ENCODE measurements at places on chromosomes 3 and 15. TPM values are rescaled to one million over a fixed set of nuclear protein-coding genes. Genes with fewer than 3 reads are reported as not detected.

DNA sequence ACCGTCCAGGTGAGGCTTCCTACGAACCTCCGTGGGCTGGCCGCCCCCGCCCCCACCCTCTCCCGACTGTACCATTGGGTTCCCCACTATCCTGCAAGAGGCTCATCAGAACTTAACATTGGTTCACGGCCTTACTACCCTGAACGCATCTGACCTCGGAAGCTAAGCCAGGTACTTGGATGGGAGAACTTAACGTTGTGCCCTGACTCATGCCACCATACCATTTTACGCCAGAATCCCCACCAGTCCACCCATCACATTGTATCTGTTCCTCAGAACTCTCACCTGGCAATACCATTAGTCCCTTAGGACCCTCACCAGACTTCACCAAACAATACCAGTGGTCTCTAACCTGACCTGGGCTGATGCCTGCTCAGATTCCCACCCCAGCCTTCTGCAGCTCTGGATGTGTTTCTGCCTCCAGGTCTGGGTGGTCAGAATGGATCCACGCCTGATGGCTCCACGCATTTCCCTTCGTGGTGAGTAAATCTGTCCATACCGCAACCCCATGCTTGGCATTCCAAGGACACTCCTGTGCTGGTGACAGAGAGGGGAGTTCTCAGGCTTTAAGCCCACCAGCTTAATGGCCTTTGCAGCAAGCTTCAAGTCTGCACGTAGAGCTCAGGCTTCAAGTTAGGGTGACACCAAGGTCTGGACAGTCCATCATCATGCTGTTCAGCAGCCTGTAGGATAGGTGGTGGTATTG is 562 bp downstream of the TCTA start:
- no peak for DNase-seq
- H3K27me3 ChIP-seq, result no peaks in the 10 kb centered on the region
- peaks cover 51% of the 10 kb centered on the region for H3K4me1 ChIP-seq
- H3K36me3 ChIP-seq, result no peaks in the 10 kb centered on the region
- peak overlapping the region; percentile 69 for H3K4me3 ChIP-seq

DNA sequence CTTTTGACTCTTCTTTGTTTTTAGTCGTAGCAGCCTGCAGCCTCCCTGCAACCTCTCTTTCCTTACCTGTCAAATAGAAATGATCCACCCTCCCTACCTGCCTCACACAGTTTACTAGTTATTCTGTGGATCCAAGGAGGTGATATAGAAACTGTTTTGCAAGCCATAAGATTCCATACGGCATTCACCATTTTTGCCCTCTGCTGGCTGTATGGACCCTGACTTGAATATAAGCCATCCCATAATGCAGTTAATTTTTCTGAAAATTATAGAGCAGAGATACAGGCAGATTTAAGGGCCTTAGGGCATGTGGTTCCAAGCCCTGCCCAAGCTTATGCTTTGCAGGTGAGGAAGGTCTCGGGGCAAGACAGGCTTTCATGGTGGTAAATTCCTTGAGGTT is 63.8 kb downstream of the CPN2 start:
- no peaks in the 10 kb centered on the region for H3K36me3 ChIP-seq
- no peak for DNase-seq
- peaks cover 20% of the 10 kb centered on the region for H3K4me1 ChIP-seq
- no peak overlapping the region for H3K27ac ChIP-seq
- no peaks in the 10 kb centered on the region for H3K27me3 ChIP-seq

- H3K4me1 ChIP-seq, result peaks cover 27% of the 10 kb centered on the region
- no peaks in the 10 kb centered on the region for H3K36me3 ChIP-seq
- no peak overlapping the region for H3K27ac ChIP-seq
- H3K4me3 ChIP-seq, result no peak overlapping the region
Measured at GRCh38 chr3:42742259-42742658, 30.8 kb downstream of the CCDC13 start.

DNA sequence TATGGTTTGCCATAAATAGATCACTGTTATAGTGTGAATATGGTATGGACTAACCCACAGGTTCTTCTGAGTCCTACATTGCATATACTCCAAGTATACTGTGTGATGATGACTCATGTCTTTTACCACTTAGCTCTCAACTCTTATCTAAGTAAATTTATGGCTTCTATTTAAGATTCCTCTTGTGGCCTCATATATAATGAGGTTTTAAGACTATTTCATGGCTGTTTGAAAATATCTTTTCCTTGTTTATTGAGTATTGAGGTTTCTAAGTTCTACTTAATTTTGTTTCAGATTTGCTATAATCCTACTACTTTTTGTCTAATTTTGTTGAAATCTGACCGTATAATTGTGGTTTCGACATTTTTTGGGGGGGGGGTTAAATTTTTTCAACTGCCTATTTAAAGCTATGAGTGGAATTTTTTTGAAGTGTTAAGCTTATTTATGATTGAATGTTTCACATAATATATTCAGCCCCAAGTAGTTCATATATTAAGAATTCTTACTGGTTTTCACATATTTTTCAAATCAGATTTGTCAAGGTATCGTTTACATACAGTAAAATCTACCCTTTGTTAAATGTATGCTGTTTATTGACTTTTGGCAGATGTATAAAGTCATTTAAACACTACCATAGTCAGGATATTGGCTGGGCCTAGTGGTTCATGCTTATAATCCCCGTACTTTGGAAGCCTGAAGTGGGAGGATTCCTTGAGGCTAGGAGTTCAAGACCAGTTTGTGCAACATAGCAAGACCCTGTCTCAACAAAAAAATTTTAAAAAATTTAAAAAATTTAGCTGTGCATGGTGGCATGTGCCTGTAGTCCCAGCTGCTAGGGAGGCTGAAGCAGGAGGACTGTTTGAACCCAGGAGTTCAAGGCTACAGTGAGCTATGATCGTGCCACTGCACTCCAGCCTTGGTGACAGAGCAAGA is 11.7 kb downstream of the SLC25A36 start:
- no peak overlapping the region for H3K27ac ChIP-seq
- H3K27me3 ChIP-seq, result no peaks in the 10 kb centered on the region
- DNase-seq, result no peak
- H3K36me3 ChIP-seq, result no peaks in the 10 kb centered on the region
- no peak overlapping the region for H3K4me3 ChIP-seq

- H3K36me3 ChIP-seq, result no peaks in the 10 kb centered on the region
- no peak overlapping the region for H3K4me3 ChIP-seq
- H3K4me1 ChIP-seq, result peaks cover 13% of the 10 kb centered on the region
- H3K27ac ChIP-seq, result no peak overlapping the region
- DNase-seq, result no peak
Measured at GRCh38 chr3:61181874-61182273, 69.4 kb downstream of the FHIT start.

- peaks cover 61% of the 10 kb centered on the region for H3K4me1 ChIP-seq
- H3K36me3 ChIP-seq, result no peaks in the 10 kb centered on the region
- H3K4me3 ChIP-seq, result no peak overlapping the region
- H3K27me3 ChIP-seq, result no peaks in the 10 kb centered on the region
- H3K27ac ChIP-seq, result no peak overlapping the region
Measured at GRCh38 chr15:43751885-43752284, 5.6 kb downstream of the PDIA3 start.

GRCh38 chr3:47961815-47962606 is 54.2 kb downstream of the MAP4 start:
- peak; percentile 40 for DNase-seq
- H3K27me3 ChIP-seq, result no peaks in the 10 kb centered on the region
- no peak overlapping the region for H3K27ac ChIP-seq
- peaks cover 24% of the 10 kb centered on the region for H3K4me1 ChIP-seq
- H3K4me3 ChIP-seq, result no peak overlapping the region

DNA sequence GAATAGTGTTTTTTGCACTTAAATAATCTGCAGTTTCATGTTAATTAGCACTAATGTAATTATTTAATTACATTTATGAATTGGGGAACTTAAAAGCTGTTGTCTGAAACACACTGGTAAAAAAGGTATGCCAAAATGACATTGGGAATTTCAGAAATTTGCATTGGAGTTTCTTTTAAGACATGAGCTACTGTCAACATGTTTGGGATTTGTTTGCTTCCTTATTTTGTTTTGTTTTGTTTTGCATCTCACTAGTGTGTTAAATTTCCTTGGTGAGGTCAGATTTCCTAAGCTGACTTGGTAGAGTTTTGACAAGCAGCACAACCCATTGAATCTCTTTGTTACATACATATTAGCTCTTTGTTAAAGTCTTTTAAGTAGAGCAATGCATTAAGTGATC is 119.4 kb downstream of the IQCH start:
- H3K36me3 ChIP-seq, result no peaks in the 10 kb centered on the region
- no peak for DNase-seq
- H3K27me3 ChIP-seq, result no peaks in the 10 kb centered on the region

DNA sequence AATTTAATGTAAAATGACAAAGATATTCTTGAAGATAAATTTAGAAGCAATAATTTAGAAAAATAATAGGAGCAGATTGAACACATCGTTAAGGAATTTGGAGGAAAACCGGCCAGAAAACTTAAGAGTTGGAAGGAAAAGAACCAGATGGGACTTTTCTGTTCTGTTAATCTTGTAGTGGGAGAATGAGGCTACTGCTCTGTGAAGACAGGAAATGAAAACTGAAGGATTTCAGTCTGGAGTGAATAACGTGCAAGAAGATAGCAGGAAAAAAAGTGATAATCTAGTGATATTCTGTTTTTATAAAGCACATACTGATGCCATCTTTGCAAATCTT is 74.2 kb downstream of the DPPA2 start:
- no peak overlapping the region for H3K27ac ChIP-seq
- H3K36me3 ChIP-seq, result no peaks in the 10 kb centered on the region
- no peaks in the 10 kb centered on the region for H3K27me3 ChIP-seq
- no peaks in the 10 kb centered on the region for H3K4me1 ChIP-seq

DNA sequence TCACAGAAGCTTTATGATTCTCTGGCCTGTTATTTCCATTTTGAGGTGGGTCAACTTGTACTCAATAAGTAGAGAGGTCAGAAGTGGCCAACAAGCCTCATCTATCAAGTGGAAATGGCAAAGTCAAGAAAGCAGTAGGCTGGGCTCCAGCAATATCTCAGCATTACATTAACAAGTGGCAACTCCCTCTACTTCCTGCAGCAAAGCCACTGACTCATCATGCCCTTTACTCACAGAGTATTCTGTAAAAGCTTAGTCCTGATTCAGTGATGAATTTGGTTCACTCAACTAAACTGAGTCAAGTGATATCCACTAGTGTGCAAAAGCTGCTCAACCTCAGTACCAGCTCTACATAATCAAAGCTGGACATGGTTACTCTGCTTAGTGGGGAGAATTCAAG is 954.6 kb downstream of the EPHA3 start:
- no peaks in the 10 kb centered on the region for H3K4me1 ChIP-seq
- H3K27me3 ChIP-seq, result no peaks in the 10 kb centered on the region
- no peak overlapping the region for H3K27ac ChIP-seq
- no peak for DNase-seq
- H3K4me3 ChIP-seq, result no peak overlapping the region

DNA sequence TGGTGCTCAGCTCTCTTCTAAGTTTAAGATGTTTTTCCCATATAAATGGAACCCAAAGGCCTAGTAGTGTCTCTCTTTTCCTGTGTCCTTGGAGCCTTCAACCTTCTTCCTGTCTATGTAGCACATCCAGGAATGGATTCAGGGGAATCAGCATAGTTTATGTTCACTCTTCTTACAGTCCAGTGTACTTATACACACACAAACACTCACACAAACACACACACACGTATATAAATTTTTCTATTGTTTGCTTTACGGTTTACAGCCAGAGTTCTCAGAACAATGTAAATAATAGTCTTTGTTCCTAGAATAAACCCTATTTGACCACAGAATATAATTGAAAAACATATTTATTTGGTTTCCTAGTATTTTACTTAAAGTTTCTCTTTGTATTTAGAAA is 36.9 kb downstream of the STAC start:
- no peaks in the 10 kb centered on the region for H3K4me1 ChIP-seq
- H3K27ac ChIP-seq, result no peak overlapping the region

- H3K27me3 ChIP-seq, result no peaks in the 10 kb centered on the region
- no peak overlapping the region for H3K4me3 ChIP-seq
- DNase-seq, result no peak
- no peaks in the 10 kb centered on the region for H3K36me3 ChIP-seq
Measured at GRCh38 chr3:62559831-62560445, 186.6 kb upstream of the FEZF2 start.

GRCh38 chr3:52552089-52552488 is 15.7 kb downstream of the UQCC5 start:
- DNase-seq, result no peak
- peaks cover 34% of the 10 kb centered on the region for H3K4me1 ChIP-seq
- no peak overlapping the region for H3K4me3 ChIP-seq
- no peak overlapping the region for H3K27ac ChIP-seq

- peaks cover 21% of the 10 kb centered on the region for H3K4me1 ChIP-seq
- no peak overlapping the region for H3K27ac ChIP-seq
- H3K36me3 ChIP-seq, result no peaks in the 10 kb centered on the region
- H3K4me3 ChIP-seq, result no peak overlapping the region
Measured at GRCh38 chr3:112136046-112136445, 3.0 kb upstream of the GCSAM start.

GRCh38 chr3:52095990-52096775 is 39.8 kb upstream of the DUSP7 start:
- DNase-seq, result no peak
- H3K27ac ChIP-seq, result no peak overlapping the region
- no peaks in the 10 kb centered on the region for H3K27me3 ChIP-seq
- H3K4me1 ChIP-seq, result no peaks in the 10 kb centered on the region
- H3K4me3 ChIP-seq, result no peak overlapping the region
- no peaks in the 10 kb centered on the region for H3K36me3 ChIP-seq

DNA sequence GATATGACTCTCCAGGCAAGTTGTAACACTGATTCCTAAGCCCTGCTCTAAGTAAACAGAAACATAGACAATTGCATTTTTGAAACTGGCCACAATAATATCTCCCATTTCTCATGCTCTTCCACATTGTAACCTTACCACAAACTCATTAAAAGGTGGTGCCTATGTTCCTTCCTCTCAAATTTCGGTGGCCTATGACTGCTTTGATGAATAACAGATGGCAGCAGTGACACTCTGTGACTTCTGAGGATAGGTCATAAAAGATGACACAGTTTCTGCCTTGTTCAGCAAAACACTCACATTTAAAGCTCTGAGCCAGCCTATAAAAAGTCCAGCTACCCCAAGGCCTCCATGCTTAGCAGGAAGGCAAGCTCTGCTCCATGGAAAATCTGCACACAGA is 195.2 kb downstream of the EFHB start:
- peaks cover 5% of the 10 kb centered on the region for H3K4me1 ChIP-seq
- no peaks in the 10 kb centered on the region for H3K27me3 ChIP-seq
- H3K27ac ChIP-seq, result no peak overlapping the region
- no peak overlapping the region for H3K4me3 ChIP-seq
- DNase-seq, result no peak

GRCh38 chr15:55589287-55589686 is 1.1 kb upstream of the PYGO1 start:
- H3K27ac ChIP-seq, result no peak overlapping the region
- peaks cover 7% of the 10 kb centered on the region for H3K4me1 ChIP-seq
- H3K4me3 ChIP-seq, result no peak overlapping the region
- H3K36me3 ChIP-seq, result no peaks in the 10 kb centered on the region

DNA sequence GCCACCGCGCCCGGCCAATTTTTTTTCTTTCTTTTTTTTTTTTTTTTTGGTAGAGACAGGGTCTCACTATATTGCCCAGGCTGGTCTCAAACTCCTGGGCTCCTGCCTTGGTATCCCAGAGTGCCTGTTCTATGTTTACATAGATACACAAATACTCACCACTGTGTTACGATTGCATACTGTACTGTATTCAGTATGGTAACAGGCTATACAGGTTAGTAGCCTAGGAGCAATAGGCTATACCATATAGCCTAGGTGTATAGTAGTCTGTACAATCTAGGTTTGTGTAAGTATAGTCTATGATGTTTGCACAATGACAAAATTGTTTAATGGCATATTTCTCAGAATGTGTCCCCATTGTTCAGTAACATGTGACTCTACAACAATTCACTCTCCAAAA is 26.6 kb downstream of the CSTA start:
- no peak overlapping the region for H3K4me3 ChIP-seq
- H3K27ac ChIP-seq, result no peak overlapping the region

SPATA16 gene
- not detected for total RNA-seq

SAMD7 gene
- not detected for total RNA-seq

LZTFL1 gene
- 12.5 TPM for total RNA-seq

GOLGA6B gene
- total RNA-seq, result not detected

GNL3 gene
- 122 TPM for total RNA-seq
